Left ventricle myocardium superior (tissue), 1 donor: ENCODE measurements at places on chromosomes 16 and 17. TPM values are rescaled to one million over a fixed set of nuclear protein-coding genes. Genes with fewer than 3 reads are reported as not detected.
A peak's percentile ranks its signal among the peaks of the same experiment; 100 is the strongest.

The TRIM72 gene
- total RNA-seq: 0.40 TPM

The PRR15L gene
- total RNA-seq: not detected

The TMC7 gene
- total RNA-seq: 1.1 TPM

The LPCAT2 gene
- total RNA-seq: 8.3 TPM

GRCh38 chr16:53985861-53986260 is 281.9 kb downstream of the FTO start:
- DNase-seq: no peak

- peak; percentile 71 for DNase-seq
These were observed 69.3 kb upstream of the TOB1 start for GRCh38 chr17:50935221-50935995.

GRCh38 chr16:1991135-1991551 is 1.4 kb downstream of the SYNGR3 start:
- no peak for DNase-seq

DNA sequence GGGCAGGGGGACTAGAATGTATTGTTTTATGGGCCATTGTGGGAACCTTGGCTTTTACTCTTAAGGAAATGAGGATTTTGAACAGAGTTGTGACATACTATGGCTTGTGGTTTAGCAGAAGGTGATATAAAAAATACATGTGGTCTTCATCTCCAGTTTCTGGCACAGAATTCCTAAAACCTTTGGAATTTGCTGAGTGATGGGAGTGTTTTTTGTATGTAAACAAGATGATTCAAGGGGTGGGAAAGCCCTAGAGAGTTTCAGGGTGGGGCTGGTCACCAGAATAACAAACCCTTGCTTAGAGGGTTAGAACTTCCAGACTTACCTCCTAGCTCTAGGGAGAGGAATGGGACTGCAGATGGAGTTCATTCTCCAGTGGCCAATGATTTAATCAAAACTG is 316.1 kb downstream of the PHKB start:
- no peak for DNase-seq

DNA sequence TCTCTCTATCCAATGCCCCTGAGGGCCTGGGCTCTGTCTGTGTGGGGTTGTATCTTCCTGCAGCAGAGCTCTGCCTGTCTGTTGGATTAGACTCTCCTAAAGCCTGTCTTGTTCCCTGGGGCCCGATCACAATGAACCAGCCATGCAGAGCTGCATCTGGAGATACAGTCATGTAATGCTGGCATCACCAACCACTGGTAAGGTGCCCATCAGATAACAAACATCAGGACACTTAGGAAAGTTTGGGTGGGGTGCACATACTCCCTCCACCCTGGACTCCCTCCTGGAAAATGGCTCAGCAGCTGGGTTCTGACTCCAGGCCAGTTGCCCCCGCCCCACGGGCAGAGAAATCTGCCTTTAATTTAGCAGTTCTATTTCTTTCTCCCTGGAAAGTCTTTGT is 61.3 kb upstream of the BRD7 start:
- DNase-seq: no peak

DNA sequence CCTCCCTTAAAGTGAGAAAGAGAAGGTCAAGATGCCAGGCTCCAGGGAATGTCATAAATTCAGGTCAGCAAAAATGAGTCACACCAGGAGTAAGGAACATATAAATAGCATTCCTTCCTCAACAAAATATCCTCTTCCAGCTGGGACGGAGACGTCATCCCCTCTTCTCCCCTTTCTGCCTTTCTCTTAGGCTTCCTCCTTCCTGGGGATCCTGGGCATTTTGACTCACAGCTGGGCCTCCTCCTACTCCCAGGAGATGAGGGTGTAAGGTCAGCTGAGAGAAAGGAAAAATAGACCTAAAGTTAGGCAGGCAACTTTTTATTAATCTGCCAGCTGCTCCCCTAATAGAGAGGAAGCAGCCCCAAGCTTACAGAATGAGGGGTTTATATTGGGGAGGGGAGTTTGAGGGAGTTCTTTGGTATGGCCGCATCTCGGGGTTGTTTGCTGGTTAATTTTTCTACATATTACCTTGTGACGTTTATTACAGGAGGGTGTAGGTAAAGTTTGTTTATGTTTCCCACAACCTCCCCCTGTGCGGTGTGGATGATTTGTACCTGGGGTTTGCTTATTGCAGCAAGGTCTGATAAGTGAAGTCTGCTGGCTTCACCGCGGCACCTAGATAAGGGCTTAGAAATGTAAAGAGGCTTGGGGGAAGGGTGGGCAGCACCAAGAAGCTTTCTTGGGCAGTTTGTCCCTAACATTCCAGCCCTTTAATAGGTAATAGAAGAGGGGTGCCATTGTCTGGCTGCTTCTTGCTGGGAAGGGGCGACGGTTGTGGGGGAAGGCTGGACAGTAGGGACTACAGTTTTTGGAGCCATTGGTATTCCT is 7.1 kb upstream of the ZNF747 start:
- DNase-seq: no peak
